ENCODE measurements at places on chromosomes 7 and 10. TPM values are rescaled to one million over a fixed set of nuclear protein-coding genes. Genes with fewer than 3 reads are reported as not detected.

SEC31B gene
- 8.2 TPM for total RNA-seq

SGMS1 gene
- 77.0 TPM for total RNA-seq

CPEB3 gene
- total RNA-seq, result 18.1 TPM

JAKMIP3 gene
- 1.4 TPM for total RNA-seq

UBE2D1 gene
- total RNA-seq, result 39.6 TPM
